ENCODE measurements at places on chromosomes 4 and X.

DNA sequence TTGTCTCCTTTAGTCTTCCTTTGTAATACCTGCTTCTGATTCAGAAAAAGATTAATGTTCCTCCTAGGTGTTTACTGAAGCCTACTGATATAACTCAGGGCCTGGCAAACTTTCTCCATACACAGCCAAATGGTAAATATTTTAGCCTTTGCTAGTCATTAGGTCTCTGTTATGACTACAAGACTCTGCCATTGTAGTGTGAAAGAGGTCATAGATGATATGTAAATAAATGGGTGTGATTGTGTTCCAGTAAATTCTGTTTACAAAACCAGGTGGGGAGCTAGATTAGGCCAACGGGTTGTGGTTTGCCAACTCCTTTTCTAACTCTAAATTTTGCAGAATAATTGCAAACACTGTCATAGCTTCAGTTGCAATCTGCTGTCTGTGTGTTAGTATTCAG is 568.1 kb upstream of the GNPDA2 start:
- DNase-seq: no peak

DNA sequence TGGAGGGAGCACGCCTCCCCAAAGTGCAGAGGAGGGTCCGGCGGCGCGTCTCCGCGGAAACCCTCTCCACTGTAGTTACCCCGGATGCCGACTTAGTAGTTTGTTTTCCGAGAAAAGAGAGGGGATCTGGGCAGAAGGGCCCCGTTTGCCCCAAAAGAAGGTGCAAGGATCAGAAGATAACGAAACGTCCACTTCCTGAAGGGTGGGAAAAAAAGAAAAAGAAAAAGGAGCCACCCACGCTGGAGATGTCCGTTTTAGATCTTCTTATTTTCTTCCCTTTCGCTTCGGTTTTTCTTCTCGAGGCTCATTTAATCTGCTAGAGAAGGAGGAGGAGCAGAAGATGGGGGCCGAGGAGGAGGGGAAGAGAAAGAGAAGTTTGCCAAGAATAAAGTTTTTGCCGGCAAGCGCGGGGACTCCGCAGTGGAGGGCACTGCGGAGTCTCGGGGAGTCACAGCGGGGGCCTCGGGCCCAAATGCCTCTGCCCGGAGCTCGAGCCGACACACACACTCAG is 517 bp downstream of the LEF1 start:
- DNase-seq: peak; percentile 32

- DNase-seq: no peak
Observed at GRCh38 chrX:45083314-45083713, 117.4 kb downstream of the DIPK2B start.

- no peak for DNase-seq
Observed at GRCh38 chr4:150216726-150217125, 138.5 kb downstream of the DCLK2 start.

- no peak for DNase-seq
Observed at GRCh38 chr4:159463235-159463634, 360.4 kb downstream of the RAPGEF2 start.

- peak; percentile 65 for DNase-seq
Observed at GRCh38 chr4:7206385-7206784, 14.0 kb downstream of the SORCS2 start.

- DNase-seq: no peak
Observed at GRCh38 chrX:52608961-52609360, 45.7 kb downstream of the SSX7 start.

- no peak for DNase-seq
Observed at GRCh38 chrX:18682979-18683387, 11.1 kb upstream of the RS1 start.

DNA sequence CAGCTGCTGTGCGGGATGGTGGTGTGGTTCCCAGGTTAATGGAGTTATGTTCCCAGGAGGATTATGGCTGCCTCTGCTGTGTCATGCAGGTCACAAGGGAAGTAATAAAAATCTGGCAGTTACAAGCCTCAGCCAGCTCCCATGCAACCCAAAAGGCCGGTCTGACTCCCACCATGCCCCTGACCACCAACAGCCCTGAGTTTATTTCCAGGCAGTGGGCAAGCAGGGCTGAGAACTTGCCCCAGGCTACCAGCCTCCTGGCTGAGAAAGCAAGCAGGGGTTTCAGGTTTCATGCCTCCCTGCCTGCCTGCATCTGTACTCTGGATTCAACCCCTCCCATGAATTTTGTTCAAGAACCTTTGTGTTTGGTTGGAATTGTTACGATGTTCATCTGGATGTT is 732.7 kb upstream of the POU3F4 start:
- no peak for DNase-seq

GRCh38 chr4:4837316-4837715 is 22.1 kb upstream of the MSX1 start:
- DNase-seq: no peak

- DNase-seq: no peak
Observed at GRCh38 chr4:6876440-6876839, 33.2 kb upstream of the TBC1D14 start.

DNA sequence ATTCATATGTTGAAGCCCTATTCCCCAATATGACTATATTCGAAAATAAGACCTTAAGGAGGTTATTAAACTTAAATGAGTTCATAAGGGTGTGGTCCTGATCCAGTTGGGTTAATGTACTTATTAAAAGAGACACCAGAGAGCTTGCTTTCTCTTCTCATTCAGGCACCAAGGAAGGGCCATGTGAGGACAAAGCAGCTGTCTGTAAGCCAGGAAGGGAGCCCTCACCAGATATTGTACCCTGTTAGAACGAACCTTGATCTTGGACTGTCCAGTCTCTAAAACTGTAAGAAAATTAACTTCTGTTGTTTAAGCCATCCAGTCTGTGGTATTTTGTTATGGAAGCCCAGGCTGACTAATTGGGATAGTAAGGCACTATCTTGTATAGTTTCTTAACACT is 9.1 kb upstream of the YTHDC1 start:
- no peak for DNase-seq

- no peak for DNase-seq
Observed at GRCh38 chrX:41722214-41722613, 1.8 kb upstream of the GPR82 start.

GRCh38 chrX:69387567-69388487 is 116.3 kb upstream of the NALF2 start:
- DNase-seq: peak; percentile 51

DNA sequence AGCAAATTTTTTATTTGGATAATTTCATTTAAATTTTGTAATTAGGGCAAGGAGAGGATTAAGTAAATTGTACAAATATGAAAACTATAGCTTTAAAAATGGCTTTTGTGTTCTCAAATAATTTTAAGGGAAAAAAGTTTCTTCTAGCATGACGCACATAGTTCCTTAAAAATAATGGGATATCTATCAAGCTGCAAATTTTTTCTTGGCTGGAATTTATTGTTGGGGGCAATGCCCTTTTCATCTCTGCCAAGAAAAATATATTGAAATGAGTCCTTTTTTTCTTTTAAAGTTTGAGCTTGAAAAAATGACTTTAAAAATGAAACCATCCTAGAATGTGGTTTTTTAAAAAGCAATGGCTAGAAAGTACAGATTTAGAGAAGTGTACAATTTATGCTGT is 154.4 kb upstream of the UGT8 start:
- no peak for DNase-seq

DNA sequence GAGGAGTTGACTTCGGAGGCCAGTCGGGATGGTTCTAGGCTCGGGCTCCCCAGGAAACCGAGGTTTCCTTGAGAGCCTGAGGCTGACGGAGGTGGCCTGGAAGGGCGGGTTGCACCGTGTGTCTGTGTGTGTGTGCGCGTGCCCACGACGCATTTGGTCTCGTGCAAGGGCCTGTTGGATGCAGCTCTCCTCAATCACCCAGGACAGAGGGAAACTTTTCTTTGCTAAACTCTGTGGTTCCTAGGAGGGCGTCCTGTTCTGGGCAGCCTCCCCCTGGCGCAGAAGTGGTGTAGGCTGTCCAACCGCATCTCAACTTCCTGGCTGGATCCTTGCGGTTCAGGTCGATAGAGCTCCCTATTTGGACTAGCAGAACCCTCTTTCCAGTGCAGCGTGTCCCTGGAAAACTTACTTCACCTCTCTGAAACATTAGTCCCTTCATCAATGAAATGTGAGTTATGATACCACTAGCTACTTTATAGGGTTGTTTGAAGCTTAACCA is 973 bp downstream of the STK32B start:
- DNase-seq: peak; percentile 21

GRCh38 chr4:55032179-55032578 is 93.2 kb downstream of the KDR start:
- DNase-seq: no peak

- DNase-seq: no peak
Observed at GRCh38 chrX:22803353-22803752, 196.4 kb upstream of the DDX53 start.

GRCh38 chrX:22278375-22278774 is 5.7 kb downstream of the CBLL2 start:
- DNase-seq: no peak

DNA sequence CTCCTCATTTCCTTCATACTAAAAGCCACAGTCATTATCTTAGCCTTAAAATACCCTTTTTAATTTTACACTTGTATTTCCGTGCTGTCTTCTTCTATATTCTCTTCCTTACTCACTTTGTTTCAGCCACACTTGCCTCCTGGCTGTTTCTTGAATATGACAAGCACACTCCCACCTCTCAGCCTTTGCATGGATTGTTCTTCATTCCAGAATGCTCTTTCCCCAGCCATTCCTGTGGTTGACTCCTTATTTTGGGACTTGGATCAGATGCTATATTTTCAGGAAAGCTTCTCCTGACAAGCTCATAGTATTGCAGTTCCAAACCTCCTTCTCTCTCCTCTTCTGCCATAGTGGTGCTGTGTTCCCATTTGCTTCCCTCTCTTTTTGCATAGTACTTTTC is 291.3 kb downstream of the PDHA2 start:
- no peak for DNase-seq

DNA sequence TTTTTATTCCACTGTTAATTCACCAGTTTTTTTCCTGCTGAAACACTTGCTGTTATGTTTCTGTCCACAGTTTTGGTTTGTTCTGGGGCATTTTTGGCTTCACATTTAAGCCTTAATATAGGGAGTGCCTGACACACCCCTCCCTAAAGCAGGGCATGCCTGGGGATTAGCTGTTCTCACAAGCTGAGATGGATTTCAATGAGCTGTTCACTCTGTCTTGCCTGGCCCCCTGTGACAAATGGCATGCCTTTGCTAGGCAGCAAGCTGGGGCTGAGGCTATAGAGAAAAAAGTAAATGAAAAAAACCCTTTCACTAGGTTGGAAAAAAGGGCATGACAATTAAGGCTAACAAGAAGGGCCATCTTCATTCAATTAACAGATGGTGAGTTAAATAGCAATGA is 22.4 kb downstream of the LPAR4 start:
- no peak for DNase-seq

DNA sequence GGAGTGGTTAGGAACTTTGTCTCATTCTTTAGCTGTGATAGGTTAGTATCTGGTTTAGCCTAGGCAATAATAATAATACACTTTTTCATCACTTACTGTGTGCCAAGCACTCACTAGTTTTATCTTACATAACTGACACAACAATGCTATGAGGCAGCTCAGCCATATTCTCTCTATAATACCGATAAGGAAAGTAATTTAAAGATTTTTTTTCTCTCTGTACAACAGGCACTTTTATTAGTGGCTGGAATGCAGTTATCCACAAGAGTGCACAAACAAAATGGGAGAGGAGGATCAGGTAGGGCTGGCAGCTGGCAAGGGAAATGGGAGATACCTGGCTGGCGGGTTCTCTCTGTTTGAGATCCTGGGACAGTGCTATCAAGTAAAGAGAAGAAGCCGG is 7.6 kb downstream of the RELL1 start:
- no peak for DNase-seq

DNA sequence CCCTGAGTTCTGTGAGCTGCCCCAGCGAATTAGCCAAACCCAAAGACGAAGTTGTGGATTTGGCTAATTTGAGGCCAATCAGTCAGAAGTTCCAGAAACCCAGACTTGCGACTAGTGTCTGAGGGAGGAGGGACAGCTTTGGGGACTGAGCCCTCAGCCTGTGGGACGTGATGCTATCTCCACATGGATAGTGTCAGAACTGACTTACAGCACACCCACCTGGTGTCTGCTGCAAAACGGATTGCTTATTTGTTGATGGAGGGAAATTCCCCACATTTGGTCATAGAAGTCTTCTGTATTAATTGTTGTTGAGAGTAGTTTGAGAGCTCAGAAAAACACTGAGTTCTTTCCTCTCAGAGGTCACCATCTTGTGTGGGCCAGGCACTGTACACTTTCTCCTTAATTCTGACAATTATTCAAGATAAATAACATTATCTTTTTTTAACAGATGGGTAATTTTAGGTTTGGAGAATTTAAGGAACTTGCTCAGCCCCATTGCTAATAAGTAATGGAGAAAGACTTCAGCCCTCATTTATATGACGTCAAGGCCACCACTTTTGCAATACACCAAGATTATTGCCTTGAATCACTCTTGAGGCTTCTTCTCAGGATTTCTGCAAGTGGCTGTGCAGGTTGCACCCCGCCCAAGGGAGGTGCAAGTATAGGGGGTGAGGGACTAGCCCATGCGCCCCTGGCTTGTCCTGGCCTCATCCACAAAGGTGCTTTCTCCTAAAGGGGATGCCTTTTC is 16.7 kb downstream of the CLRN2 start:
- no peak for DNase-seq

- no peak for DNase-seq
Observed at GRCh38 chrX:39690541-39691415, 407.0 kb downstream of the BCOR start.

- DNase-seq: peak; percentile 11
Observed at GRCh38 chrX:122943918-122944317, 240.2 kb upstream of the GRIA3 start.

DNA sequence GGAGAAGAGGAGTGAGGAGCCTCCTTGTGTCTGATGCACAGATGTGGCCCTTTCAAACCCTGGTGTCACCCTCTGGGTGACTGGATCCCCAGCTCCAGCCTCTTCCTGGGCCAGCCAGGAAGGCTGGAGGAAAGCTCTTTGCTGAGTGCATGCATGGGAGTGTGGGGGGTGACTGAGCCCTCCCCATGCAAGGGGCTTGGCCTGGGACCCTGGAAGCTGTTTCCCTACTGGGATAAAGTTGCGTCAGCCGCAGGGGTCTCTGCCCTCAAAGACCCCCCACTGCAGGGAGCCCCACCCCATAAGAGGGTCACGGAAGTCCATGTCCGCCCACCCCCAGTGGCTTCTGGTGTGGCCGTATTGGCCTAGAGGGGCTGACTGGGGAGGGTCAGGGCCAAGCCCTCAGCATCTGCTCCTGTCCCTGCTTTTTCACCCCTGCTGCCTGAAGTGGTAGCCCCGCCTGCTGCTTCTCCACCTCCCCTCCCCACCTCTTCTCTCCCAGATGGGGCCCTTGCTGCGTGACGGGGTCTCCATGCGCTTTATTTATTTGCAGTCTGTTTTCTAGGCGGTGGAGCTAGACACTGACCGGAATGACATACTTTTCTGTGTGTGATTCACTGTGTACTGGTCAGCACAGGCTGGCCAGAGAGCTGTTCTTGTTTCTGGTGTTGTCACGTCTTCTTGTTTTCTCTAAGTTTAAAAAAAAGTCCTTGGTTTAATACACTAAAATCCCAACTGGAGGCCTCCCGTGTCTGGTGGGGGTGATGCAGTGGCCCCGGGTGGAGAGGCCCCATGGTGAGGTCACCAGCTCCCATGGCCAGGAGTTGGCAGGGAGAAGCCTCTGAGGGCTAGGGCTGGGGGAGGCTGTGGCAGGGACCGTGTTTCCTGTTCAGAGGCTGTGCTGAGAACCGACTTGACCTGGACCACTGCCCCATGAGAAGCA is 3.6 kb downstream of the SMIM10L2A start:
- no peak for DNase-seq

- DNase-seq: no peak
Observed at GRCh38 chr4:8492174-8492573, 51.6 kb downstream of the TRMT44 start.

- DNase-seq: no peak
Observed at GRCh38 chr4:182745237-182745636, 171.9 kb downstream of the DCTD start.

All from fibroblast of skin of right quadriceps (primary cell).